ENCODE measurements at places on chromosomes 7 and 10. TPM values are rescaled to one million over a fixed set of nuclear protein-coding genes. Genes with fewer than 3 reads are reported as not detected.

- no peak for DNase-seq
Measured at GRCh38 chr7:6718124-6718523, 11.4 kb upstream of the ZNF12 start.

NEUROD6 gene
- polyA plus RNA-seq, result not detected

C10orf143 gene
- polyA plus RNA-seq, result 4.9 TPM

DNA sequence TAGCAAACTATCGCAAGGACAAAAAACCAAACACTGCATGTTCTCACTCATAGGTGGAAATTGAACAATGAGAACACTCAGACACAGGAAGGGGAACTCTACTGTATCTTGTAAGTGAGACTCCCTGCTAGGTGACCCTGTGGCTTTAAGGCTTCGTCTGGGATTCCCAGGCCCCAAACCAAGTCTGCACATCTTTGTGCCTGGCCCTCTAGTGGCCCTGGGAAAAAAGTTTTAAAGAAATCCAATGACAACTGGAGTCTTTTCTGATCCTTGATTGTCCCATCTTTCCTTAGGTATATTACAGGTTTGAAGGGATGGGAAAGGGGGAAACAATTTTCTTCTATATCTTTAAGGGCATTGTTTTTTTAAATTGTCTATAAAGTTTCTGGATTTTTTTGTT, 10.6 kb upstream of the LIPM start:
- no peak for DNase-seq

- no peak for DNase-seq
Measured at GRCh38 chr10:52756966-52757365, 15.6 kb downstream of the MBL2 start.

DNA sequence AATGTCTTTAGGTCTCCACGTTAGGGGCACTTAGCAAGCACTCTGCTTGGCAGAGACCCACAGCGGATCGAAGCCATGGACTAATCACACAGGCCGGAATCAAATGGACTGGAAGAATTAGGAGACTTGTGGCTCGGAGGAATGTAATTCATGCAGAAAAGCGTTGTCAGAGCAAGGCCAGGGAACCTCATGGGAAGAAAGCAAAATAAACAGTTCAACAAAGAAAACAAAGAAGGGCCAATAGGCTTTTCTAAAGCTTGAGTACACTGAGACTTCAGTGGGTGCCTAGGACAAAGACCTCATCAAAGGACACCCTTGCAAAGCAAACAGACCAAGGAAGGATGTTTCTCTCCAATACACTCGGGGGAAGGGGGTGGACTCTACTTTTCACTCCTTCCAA, 171.1 kb downstream of the GLI3 start:
- DNase-seq, result no peak

DNA sequence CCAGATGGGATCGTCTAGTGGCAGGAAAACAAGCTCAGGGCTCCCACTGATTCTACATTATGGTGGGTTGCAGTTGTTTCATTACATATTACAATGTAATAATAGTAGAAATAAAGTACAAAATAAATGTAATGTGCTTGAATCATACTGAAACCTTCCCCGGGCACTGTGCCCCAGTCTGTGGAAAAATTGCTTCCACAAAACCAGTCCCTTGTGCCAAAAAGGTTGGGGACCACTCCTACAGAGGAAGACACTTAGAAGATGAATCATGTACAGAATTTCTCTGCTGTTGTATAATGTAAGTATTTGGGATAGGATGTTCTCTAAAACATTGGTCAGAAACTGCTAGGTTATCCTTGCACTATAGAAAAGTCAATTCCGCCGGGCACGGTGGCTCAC, 11.3 kb upstream of the PHYH start:
- DNase-seq, result no peak

DNA sequence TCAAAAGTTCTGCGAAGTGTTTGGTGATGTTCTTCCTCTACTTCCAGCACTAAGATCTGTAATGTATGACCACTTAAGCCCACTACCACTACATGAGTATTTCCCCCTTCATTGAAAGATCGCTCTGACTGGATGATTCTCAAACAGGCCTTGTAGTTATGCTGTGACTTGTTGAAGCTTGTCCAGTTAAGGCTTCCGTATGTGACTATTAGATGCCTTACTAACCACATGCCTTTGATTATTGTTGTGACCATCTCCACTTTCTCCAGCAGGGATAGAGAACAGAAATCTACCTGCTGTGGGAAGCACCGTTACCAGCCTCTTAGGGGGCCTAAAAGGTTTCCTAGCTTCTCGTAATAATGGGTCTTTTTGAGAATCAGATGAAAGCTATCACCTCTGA, 81.1 kb downstream of the NOC3L start:
- DNase-seq, result no peak

- DNase-seq, result no peak
Measured at GRCh38 chr10:113808168-113808567, 45.7 kb downstream of the DCLRE1A start.

- DNase-seq, result no peak
Measured at GRCh38 chr7:149564340-149565095, 66.9 kb upstream of the ZNF746 start.

LRRTM3 gene
- polyA plus RNA-seq, result not detected

DNA sequence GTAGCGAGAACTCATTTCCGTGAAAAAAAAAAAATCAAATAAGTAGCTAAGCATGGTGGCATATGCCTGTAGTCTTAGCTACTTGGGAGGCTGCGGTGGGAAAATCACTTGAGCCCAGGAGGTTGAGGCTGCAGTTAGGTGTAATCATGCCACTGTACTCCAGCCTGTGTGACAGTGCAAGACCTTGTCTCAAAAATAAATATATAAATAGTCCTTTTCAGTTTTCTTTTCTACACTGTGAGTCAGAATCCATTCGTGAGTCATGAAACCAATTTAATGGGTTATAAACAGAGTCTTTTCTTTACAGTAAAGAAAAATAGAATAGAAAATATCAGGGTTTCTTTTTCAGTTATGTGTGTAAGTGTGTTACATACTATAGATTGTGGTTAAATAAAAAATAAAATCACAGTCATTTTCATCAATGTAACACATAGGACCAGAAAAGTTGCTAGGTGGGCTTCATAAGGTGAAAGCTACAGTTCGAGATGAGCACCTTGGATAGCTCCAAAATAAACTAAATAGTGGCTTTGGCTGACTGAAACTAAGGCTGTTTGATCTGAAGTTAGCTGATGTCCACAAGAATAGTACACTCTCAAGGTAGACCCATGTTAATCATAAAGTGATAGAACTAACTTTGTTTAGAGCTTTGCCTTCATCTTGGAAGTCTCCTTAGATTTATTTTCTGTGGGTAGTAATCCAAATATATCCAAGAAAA, 781.1 kb downstream of the GATA3 start:
- no peak for DNase-seq

DNA sequence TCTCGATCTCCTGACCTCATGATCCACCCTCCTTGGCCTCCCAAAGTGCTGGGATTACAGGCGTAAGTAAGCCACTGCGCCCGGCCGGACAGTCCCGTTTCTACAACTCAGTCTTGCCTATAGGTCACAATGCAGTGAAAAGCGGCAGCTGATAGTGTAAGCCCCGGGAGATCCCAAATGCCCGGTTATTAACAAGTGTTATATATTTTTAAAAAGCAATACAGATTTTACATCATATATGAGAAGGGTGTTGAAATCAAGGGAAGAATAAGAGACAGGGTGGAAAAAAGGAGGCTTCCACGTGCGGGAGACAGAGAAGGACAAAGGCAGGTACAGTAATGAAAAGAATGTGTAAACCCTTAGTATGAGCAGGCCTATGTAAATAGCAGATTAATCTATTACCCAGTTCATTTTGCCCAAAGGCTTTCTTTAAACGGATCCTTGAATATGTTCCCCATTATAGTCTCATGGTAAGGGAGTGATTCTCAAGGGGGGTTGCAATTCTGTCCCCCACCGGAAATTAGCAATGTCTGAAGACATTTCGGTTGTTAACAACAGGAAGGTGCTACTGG, 170.8 kb downstream of the PDE1C start:
- no peak for DNase-seq

DNA sequence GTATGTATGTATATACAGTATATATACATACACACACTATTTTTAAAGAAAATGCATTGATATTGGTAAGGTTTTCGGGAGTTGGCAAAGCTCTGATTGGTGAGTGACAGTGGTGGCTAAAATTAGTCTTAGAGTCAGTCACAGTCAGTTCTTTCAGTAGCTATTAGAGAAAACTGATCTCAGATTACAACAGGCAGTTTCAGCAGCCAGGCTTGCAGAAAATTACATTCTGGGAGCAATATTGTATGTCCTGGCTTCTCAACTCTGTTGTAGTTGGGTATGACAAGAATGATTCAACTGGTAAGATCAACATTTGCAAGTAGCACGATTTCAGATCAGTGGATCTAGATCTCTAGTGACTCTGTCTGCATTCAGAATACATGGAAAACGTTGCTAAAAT, 897.9 kb upstream of the AUTS2 start:
- DNase-seq, result no peak

DNA sequence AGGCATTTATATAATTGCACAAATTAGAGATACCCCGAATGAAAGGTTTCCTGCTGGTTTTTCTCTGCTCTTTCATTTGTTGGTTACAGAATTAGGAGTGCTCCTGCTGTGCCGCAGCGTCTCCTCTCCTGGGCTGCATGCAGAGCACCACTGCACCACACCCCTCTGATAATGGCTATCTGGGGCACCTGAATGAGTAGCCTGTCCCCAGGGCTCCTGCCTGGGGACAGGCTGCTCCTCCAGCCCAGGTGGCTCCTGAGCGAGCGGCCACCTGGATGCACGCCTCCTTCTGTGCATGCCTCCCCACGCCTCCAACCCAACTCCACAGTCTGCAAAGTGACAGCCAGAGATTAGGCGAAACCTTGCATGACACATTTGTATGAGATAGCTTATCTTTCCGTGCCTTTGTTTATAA, 242.6 kb upstream of the FZD8 start:
- no peak for DNase-seq

GRCh38 chr10:114174695-114175188, 739 bp upstream of the CCDC186 start:
- DNase-seq, result peak; percentile 55

- DNase-seq, result no peak
Measured at GRCh38 chr10:1274111-1274661, 218.0 kb downstream of the WDR37 start.

DNA sequence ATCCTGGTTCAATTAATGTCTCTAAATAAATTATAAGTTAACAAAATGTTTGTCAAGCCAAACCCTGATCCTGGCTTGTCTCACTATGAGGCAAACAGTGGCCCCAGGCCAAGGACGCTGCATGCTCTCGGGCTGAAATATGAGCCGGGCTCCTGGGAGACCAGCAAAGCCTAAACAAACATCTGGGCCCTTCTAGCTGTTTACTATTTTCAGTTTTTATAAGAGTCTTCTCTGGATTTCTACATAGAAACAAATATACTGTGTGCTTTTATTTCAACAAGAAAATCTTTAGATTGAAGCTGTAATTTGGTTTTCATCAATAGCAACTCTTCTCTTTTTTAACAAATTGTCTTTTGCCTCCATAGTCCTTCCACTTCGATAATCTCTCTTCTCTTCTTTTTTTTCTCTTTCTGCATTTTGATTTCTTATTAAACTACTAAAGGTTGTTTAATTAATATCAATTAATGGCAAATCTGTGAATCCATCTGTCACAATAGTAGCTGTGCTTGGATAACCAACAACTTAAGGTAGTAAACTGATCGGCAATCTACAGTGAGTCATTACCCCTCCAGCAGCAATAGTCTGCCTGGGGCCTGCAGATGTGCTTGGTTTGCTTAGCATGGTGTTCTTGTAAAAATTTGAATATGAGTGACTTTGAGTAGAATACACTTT, 83.3 kb upstream of the DNAJC1 start:
- peak; percentile 93 for DNase-seq

TAS2R41 gene
- polyA plus RNA-seq, result not detected

GRCh38 chr7:130010689-130011412, 40.3 kb downstream of the ZC3HC1 start:
- peak; percentile 86 for DNase-seq

- peak; percentile 96 for DNase-seq
Measured at GRCh38 chr10:71232089-71232998, 20.0 kb downstream of the UNC5B start.

- no peak for DNase-seq
Measured at GRCh38 chr7:96253964-96254363, 67.9 kb downstream of the SLC25A13 start.

DNA sequence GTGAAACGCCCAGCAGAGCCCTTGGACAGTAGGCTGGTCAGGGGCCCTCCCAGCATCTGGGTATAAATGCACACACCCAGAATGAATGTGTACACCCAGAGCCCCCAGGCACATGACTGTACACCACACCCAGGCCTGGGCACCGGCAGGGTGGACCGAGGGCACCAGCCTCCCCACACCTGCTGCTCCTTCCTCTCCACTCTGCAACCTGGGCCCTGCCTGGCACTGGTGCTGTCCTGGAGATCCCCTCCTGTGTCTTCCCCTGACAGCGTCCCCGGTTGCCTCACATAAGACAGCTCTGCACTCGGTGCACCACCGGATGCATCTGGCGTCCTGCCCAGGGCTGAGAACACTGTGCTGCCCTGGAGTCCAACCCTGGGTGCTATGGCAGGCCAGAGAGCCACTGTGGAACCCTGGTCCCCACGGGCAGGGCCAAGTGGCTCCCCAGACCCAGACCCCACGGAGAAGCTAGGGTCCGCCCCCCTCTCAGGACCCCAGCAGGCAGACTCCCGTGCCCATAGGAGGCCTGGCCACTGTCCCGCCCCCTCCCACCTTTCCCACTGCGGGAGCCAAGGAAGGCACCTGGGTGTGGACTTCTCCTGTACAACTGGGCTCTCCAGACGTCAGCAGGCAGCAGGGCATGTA, 6.6 kb downstream of the RASGEF1A start:
- no peak for DNase-seq

GRCh38 chr10:69459893-69460575, 8.8 kb downstream of the TSPAN15 start:
- no peak for DNase-seq

- DNase-seq, result no peak
Measured at GRCh38 chr10:73424478-73424877, 8.9 kb downstream of the MSS51 start.

- no peak for DNase-seq
Measured at GRCh38 chr7:26476271-26476670, 184.6 kb downstream of the SNX10 start.

DNA sequence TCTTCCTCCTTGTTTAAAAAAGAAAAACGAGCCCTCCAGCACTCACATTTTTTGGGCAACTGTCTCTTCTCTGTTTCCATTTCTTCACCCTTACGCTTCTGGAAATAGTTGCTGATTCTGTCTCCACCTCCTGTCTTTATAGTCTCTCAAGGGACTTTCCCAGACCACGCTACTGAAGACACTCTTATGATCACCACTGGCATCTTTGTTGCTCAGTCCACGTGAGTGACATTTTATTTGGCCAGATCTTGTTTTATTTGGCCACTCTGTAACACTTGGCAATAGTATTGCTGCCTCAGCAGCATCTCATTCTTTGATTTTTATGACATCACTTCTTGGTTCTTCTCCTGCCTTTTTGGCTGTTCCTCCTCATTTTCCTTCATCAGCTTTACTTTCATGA, 21.6 kb upstream of the NME8 start:
- no peak for DNase-seq

DNA sequence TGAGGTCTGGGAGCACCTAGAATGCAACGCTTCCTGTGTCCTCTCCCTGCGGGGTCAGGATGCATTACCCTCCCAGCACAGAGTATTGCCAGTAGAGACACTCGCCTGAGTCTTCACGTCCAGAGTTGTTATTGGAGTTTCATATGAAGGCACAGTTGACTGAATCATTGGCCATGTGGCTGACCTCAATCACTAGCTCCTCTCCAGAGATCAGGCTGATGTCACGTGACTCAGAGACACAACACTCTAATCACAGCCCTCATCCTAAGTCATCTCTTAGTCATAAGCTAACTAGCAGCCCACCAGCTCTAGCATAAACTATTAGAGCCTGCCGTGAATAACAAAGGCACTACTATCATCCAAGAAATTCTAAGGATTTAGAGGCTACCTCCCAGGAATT, 107.8 kb downstream of the HECW1 start:
- DNase-seq, result no peak

Data from psoas muscle (tissue), 8 donors.